ENCODE measurements at places on chromosomes 5 and 9.

- DNase-seq: no peak
These were observed 205.5 kb downstream of the ARRDC3 start for GRCh38 chr5:91177639-91178038.

DNA sequence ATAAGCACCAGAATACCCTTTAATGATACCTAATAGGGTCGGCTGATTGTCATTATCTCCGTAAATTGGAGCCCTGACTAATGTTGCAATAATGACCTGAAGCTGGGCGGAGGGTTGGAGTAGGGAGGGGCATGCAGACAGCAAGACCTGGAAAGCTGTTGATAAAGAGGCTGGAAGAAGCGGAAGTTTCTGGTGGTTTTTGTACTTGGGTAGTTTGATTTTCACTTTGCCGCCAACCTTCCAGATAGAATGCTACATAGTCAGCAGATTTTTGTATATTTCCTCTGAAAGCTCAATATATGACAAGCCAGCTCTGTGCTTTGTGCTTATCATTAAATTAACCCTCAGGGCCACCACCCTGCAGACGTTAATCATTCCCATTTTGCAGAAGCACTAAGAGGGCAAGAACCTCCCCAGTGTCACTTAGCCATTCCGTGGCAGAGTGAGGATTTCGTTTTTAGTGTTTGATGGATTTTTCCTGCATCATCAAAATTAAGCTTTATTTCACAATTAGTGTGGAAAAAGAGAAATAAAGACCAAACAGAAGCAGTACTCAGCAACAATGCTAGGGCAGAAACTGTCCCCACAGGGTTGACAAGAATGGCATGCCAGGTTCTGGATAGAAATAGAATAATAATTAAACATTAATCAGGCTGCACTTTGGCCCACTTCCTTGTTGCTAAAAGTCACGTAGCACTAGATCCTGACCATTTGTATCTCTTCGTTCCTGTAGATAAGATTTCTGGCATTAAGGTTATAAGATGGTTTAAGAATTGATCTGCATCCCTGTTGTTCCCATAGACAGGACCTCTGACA, 34.7 kb downstream of the DIRAS2 start:
- DNase-seq: no peak

DNA sequence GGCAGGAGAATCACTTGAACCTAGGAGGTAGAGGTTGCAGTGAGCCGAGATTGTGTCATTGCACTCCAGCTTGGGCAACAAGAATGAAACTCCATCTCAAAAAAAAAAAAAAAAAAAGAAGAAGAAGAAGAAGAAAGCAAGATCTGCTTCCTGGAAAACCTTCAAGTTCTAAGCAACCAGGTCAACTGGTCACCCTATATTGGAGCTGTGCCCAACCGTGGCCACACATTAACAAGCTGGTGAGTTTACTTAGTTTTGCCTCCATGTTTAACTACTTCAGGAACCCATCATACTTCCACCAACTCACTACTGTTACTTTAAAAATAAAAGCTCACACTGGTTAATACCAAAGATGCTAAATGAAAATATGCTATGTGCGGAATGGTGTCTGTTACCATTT, 12.3 kb upstream of the SKP1 start:
- DNase-seq: no peak

DNA sequence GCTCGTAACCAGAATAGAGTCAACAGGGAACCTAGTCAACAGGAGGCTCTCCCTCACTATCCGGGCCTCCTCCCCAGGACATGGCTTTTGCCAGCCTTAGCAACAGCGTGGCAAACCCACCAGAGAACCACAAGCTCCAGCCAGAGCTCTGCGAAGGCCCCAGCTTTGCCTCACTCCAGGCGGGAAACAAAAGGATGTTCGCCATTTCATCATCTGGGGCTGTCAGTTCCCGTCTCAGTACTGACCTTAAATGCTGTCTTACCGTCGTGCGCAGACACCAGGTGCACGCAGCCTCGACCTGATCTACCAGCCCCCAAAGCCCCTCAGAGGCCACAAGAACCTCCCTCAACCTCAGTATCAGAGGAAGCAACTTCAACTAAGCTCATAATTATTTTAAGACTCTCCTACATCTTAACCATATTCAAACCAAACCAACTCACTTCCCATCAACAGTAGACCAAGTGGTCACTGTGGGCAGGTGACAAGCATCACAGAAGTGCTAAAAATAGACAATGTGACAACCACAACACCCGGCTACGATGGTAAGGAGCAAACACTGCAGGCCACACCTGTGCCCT, 71.4 kb downstream of the SEMA4D start:
- DNase-seq: no peak

GRCh38 chr5:32197032-32197431, 22.9 kb upstream of the GOLPH3 start:
- DNase-seq: no peak

DNA sequence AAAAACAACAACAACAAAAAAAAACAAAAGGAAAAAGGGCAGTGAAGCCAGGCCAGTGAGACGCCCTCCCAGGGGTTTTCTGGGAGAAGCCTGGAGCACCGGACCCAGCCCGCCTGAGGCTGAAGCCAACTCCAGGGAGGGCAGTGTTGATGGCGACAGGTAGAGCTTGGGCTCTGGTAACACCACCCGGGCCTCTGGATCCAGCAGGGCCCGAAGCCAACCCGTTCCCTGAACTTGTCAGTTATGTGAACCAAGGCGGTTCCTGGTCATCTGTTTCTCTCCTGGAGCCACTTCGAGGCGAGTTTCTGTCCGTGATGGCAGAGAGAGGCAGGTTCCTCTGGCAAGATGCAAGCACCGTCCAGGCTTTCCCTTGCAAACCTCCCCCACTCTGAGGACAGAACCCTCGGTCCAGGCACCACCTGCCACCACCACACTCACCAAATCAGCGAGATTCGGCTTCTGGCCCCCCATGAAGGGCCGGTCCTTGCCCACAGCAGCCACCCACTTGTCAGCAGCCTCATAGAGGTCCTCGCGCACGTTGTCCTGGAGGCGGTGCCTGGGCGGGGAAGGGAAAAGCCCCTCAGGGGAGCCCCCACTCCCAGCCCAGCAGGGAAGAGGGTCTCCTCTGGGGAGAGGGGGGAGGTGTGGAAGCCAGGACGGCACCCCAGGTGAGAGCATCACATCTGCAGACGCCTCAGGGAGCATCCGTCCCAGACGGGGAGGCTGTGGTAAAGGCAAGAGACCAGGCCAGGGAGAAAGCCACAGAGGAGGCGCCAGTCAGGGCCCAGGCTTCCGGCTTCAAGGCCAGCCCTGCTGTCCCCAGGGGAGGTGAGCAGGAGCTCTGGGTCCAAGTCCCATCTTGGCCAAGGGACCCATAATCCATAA, 5.4 kb downstream of the PTGES2 start:
- no peak for DNase-seq

All from NCI-H460 (cell line).